ENCODE measurements at places on chromosomes 7 and 10.

GRCh38 chr7:21358648-21359047, 69.2 kb upstream of the SP4 start:
- no peak for DNase-seq

DNA sequence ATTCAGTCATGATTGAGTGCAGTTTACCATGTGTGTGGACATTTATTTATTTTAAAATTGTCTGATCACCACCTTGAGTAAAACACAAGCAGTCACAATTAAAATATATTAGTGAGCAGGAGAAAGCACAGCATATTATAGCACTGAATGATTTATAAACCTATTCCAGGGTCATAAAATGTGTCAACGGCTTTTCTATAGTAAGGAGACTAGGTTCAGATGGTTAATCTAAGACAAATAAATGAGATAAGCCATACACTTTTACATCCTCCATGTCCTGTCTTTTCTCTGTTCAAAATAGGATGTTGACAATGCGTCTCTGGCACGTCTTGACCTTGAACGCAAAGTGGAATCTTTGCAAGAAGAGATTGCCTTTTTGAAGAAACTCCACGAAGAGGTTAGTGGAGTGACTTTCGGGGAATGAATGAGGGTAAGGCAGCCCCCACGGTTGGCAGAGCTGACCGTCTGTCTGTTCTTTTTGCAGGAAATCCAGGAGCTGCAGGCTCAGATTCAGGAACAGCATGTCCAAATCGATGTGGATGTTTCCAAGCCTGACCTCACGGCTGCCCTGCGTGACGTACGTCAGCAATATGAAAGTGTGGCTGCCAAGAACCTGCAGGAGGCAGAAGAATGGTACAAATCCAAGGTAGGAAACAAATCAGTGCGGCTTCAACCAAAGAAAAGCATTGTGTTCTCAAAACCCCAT, 5.4 kb downstream of the VIM start:
- DNase-seq: no peak

DNA sequence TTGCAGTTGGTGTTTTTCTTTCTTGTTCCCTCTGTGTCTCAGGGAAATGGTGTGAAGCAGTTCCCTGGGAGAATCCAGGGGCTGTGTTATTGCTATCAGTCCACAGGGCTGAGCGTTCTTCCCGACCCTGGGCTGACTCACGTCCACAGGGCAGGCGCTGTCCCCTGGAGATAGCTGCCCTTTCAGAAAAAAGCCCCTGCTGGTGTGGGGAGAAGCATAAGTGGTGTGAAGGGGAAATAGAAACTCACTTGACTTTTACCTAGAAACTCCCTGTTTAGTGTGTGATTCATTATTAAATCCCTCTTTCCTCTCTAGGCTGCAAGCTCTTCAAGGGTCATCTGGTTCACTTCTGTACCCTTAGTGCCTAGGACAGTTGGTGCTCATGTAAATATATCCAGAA, 63.3 kb upstream of the SMNDC1 start:
- DNase-seq: no peak

DNA sequence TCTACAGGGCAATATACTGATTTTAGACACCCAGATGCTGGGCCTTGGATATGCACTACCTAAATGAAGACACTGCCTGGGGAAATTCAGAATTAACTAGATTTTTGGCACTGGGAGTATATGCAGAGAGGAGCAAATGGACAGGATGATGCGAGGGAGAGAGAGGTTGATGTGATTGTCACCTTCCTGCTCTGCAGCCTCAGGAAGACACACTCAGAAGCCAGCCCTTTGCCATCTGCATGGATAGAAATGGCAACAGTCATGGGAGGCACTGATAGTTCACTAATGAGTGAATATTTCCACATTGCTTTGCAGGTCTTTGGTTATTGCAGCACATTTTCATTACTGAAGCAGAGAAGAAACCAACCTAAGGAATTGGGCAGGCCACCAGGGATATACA, 397.2 kb upstream of the NFE2L3 start:
- no peak for DNase-seq

- no peak for DNase-seq
Observed at GRCh38 chr7:65475734-65476319, 102.2 kb downstream of the ZNF92 start.

- DNase-seq: no peak
Observed at GRCh38 chr7:123640583-123640982, 15.1 kb upstream of the LMOD2 start.

DNA sequence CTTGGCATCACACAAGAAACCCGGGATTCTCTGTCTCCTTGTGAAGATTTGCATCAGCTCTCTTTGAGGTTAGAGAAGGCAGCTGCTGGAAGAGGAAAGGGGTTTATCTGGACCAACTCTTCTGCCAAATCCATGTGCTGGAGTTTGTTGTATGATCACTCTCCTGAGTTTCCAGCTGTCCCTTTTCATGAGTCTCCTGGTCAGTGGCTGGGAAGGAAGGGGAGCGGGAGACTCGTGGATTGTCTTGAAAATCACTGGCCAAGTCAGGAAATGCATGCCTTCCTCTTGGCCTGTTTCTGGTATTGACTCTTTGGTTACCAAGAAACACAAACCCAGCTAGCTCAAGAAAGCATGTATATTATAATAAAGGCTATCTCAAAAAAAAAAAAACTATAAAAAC, 38.8 kb downstream of the TACR2 start:
- no peak for DNase-seq

DNA sequence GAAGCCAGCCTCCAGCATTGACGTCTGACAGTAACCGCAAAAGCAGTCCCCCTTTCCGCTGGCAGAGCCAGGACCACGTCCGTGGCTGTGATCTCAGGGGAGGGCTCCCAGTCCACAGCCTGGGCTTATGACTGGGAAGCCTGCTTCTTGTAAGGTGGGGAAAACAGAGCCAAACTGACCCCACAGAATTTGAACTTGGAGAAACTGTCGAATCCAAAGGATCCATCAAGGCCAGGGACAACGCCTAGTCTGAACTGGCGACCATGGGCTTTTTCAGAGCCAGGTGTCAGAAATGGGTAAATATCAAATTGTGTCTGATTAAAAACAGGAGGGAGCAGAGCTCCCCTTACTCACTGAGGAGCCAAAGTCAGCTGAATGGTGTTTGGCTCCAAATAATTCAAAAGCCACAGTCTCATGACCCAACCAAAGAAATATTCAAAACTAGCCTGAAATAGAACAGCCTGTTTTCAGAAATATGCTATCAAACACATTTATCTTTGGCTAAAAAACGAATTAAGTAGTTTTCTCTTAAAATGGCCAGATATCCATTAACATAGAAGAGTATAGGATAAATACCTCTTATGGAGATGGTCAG, 751.4 kb upstream of the GALNT17 start:
- no peak for DNase-seq

DNA sequence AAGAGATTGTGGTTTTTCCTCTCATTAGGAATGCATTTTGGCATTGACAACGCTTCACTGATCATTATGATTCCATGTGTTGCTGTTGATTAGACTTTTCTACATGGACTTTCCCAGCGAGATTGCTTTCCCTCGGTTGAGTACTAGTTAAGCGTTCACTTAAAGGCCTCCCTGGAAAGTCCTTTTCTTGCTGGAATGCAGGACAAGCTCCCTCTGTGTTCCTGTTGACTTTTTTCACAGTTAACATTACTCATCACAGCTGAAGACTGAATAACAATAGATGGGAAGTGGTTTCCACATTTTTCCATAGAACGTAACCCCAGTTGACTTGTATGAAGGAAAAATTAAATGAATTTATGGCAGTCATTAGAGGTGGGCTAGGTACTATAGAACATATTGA, 2.6 kb upstream of the CAV1 start:
- DNase-seq: no peak

- no peak for DNase-seq
Observed at GRCh38 chr7:124162667-124163066, 129.8 kb upstream of the TMEM229A start.

DNA sequence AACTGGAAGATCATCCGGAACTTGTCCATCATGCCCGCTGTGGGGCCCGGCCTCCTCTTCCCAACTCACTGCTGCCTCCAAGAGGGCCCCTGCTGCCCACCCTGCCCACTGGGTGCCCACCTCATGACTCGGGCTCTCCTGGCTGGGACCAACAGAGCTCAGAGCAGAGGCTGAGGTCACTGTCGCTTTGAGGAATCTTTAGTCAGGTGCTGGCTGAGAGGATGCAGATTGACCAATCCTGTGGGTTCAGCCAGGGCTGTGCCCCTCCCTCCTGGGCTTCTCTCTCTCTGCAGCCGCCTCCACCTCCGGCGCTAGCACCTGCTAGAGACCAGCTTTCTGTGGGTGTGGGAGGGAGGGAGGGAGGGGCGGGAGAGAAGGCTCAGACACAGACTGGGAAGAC, at the start of gene CALHM1:
Gene CALHM1, minus strand, starts transcription at position 181 of the 400 bp plus-strand sequence. Its CDS starts 149 bp downstream, at position 32.
- DNase-seq: no peak

DNA sequence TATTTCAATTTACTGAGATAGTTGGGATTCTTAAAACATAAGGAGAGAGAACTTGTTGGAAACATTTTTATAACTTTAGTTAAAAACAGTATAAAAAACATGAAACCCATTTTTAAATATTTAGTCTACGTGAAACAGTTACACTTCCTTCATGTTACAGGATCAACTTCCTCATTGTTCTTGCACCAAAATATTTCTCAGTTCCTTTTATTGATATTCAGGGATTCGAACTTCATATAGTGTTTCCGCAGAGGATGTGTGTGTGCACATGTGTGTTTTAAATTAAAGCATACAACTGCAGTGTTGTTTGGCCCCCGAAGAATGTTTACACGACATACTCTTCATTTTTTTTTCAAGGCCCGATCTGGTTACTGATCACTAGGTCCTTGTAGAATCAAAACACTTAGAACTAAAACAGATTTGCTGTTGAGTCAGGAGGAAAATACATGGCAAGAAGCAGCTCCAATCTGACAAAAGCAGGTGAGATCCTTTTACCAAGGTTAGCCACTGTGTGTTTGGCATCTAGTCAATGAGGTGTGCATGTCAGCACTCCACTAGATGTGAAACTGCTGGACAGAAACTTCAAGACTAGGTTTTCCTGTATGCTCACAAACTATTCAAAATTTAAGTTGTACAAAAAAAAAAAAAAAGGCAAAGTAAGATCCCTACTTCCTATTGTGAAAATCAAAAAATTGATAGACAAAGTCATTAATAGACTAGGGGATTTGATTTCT, 60.4 kb downstream of the INSYN2A start:
- no peak for DNase-seq

DNA sequence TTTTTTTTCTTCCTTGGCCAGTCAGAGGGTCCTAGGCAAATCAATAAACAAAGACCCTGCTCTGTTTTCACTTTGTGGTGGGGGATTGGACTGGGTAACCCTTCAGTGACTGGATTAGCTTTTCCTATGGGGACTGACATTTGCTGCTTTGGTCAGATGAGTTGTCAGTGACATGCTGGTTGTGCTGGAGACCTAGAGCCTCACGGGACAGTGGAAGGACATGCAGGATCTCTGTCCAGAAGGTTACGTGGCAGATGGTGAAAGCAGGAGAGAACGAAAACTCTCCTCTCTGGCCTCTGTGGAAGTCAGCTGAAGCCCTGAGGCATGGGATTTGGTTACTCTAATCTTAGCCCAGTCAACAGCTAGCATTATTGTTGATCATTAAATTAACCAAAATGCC, 90.0 kb upstream of the BMPER start:
- no peak for DNase-seq

DNA sequence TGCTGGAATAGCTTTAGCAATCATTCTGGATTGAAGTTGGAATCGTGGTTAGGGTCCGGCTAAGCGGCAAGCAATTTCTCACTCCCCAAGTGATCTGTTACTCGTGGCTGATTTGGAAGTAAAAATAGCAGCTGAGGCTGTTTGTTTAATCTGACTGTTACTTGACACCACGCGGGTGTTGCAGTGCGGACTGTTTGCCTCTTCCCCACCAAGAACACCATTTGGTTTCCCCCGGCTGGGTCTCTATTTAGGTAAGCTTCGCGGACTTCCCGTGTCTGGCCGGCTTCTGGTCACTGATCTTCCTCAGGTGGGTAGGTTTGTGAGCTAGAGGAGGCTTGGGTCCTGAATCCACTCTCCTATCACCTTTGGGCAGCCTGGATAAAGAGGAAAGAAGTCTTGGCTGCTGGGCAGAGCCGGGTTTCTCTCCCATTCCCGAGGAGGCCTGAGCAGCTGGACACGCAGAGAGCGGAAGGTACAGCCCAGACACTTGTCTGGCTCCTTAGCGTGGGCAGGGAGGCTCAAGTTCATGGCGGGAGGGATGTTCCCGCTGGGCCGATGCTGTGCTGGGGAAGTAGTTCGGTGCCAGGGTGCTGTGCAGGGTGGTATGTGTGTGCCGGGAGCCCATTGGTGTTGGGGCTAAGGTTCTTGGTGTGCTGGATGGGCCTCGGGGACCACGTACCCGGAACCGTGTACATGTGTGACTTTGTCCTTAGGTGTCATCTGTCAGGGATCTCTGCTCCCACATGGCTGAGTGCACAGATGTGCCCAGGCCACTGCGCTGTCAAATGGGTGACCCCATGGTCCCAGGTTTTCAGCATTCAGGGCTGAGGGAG, at the start of gene C10orf71:
Gene C10orf71, plus strand, starts transcription at position 188 of the 833 bp plus-strand sequence. CDS start 23,376 bp downstream, outside the sequence.
- no peak for DNase-seq

DNA sequence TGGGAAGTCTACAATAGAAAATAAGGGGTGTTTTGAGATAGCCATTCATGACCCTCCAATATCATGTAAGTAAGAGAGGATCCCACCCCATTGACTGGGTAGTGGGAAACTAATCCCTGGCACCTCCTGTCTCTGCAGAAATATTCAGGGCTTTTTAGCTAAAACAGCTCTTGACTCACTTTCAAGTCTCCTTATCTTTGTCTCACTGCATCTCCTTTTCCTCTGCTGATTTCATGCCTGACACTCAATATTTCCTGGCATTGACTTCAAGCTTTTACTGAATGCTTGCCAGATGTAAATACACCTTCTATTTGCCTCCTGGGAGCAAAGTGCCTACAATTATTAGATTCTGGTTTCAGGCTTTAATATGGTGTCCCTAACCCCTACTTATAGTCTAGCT, 57.1 kb downstream of the CHRM2 start:
- DNase-seq: no peak

GRCh38 chr7:82012453-82012852, 242.6 kb upstream of the HGF start:
- no peak for DNase-seq

GRCh38 chr10:31070025-31070424, 38.4 kb upstream of the ZNF438 start:
- no peak for DNase-seq

GRCh38 chr10:107687701-107688100, 523.2 kb upstream of the SORCS1 start:
- DNase-seq: no peak

- no peak for DNase-seq
Observed at GRCh38 chr10:101235766-101236165, 6.5 kb upstream of the LBX1 start.

DNA sequence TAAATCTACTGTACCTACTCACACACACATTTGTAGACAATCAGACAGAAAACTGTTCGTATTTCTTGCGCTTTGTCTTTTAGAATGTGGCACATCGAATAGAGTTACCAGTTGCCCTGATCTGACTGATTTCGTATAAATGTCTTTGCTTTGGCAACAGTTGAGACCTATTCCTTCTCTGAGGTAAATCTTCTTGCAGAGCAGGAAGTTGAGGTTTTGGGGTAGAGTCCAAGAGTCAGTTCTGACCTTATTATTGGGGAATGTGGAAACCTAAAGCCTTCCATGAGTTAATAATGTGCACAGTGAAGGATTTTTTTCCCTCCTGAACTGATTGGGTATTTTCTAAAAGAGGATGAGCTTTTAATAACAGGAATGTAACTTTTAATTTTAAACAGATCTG, 135.3 kb downstream of the KIAA1217 start:
- peak; percentile 71 for DNase-seq
